ENCODE measurements at places on chromosomes 1 and 21.

GRCh38 chr1:69073176-69073575, 494.5 kb upstream of the LRRC7 start:
- no peak overlapping the region for H3K27ac ChIP-seq
- DNase-seq, result no peak
- H3K27me3 ChIP-seq, result no peaks in the 10 kb centered on the region
- no peaks in the 10 kb centered on the region for H3K36me3 ChIP-seq
- H3K4me3 ChIP-seq, result no peak overlapping the region
- no peaks in the 10 kb centered on the region for H3K4me1 ChIP-seq

DNA sequence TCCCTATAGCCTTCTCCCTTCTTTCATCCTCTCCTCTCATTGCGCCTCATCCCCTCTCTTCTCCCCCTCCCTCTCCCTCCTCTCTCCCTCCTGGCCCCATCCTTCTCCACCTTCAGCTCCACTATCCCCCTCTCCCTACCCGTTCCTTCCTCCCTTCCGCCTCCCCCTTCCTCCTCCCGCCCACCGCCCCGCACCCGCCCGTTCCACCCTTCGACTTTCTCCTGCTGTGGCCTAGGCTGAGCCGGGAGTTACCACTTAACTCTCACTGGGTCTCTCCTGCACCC, 1.6 kb downstream of the NPR1 start:
- H3K4me3 ChIP-seq, result no peak overlapping the region
- no peak for DNase-seq
- H3K27ac ChIP-seq, result no peak overlapping the region
- H3K4me1 ChIP-seq, result peaks cover 20% of the 10 kb centered on the region
- H3K27me3 ChIP-seq, result peaks cover 7% of the 10 kb centered on the region

GRCh38 chr1:20280341-20280740, 10.3 kb upstream of the VWA5B1 start:
- H3K36me3 ChIP-seq, result no peaks in the 10 kb centered on the region
- no peak overlapping the region for H3K4me3 ChIP-seq
- no peak for DNase-seq
- H3K4me1 ChIP-seq, result peaks cover 3% of the 10 kb centered on the region

DNA sequence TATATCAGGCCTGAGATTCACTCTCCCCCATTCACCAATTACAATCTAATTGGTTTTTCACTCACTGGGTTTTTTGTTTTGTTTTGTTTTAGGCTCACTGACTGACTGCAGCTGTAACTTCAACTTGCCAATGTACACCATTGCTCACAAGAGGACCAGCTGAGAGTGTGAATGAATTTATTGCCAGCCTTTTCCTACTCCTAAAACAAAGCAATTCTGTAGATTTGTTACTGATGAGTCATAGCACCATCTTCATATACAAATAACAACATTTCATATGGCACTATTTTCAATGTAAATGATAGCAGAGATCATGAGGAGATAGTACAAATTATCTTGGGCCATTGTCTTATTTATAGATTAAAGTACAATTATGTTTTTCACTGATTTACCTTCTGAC, 76.0 kb upstream of the DPYD start:
- no peak overlapping the region for H3K4me3 ChIP-seq
- H3K27ac ChIP-seq, result no peak overlapping the region
- no peaks in the 10 kb centered on the region for H3K4me1 ChIP-seq
- no peaks in the 10 kb centered on the region for H3K27me3 ChIP-seq

GRCh38 chr1:97441966-97442365, 478.9 kb downstream of the DPYD start:
- no peak overlapping the region for H3K27ac ChIP-seq
- DNase-seq, result no peak
- no peaks in the 10 kb centered on the region for H3K27me3 ChIP-seq

GRCh38 chr1:109133002-109133706, 19.2 kb downstream of the ELAPOR1 start:
- H3K36me3 ChIP-seq, result no peaks in the 10 kb centered on the region
- H3K4me3 ChIP-seq, result no peak overlapping the region
- no peak for DNase-seq
- no peaks in the 10 kb centered on the region for H3K27me3 ChIP-seq
- H3K27ac ChIP-seq, result no peak overlapping the region
- H3K4me1 ChIP-seq, result no peaks in the 10 kb centered on the region

- DNase-seq, result no peak
- peaks cover 11% of the 10 kb centered on the region for H3K4me1 ChIP-seq
- no peak within 1 kb of the TSS for H3K27ac ChIP-seq
These were observed at the start of gene LRRN2 for GRCh38 chr1:204685236-204686006. LRRN2 (minus strand) TSS chr1:204685738; CDS start chr1:204619992, 65,746 bp downstream.

- H3K27me3 ChIP-seq, result no peaks in the 10 kb centered on the region
- H3K4me1 ChIP-seq, result no peaks in the 10 kb centered on the region
- no peaks in the 10 kb centered on the region for H3K36me3 ChIP-seq
- no peak overlapping the region for H3K4me3 ChIP-seq
- DNase-seq, result peak; percentile 25
These were observed 11.1 kb downstream of the ATP6V1G3 start for GRCh38 chr1:198529414-198529813.

GRCh38 chr1:61171974-61172373, 89.6 kb downstream of the NFIA start:
- H3K27ac ChIP-seq, result no peak overlapping the region
- H3K4me3 ChIP-seq, result no peak overlapping the region
- DNase-seq, result no peak
- H3K27me3 ChIP-seq, result no peaks in the 10 kb centered on the region

GRCh38 chr1:220127076-220127475, 33.1 kb downstream of the IARS2 start:
- H3K27ac ChIP-seq, result no peak overlapping the region
- peaks cover 12% of the 10 kb centered on the region for H3K36me3 ChIP-seq

DNA sequence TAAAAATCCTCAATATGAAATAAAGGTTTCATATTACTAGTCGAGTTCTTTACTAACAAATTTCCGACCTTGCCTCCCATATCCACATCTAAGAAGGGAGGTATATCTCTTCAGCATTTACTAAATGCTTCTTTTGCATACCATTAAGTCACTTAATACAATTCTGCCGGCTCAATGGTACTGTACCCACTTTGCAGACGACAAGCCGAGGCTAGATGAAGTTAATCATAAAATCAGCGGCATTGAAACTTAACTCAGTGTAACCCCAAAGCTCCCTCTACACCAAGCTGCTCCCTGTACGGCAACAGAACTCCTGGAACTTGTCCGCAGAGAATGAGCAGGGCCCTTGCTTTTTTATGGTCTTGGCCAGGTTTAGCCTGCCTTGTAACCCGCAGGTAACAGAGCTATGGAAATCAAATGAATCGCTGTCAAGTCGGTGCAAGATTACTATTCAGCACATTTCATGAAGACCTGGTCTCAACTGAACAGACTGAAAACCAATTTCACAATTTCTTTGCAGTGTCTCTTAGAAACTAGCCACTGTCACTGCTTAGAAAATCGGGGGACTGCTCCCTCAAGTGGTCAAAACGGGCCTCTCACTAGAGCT, 738 bp downstream of the INTS7 start:
- peak overlapping the region; percentile 72 for H3K4me3 ChIP-seq
- peak overlapping the region; percentile 53 for H3K27ac ChIP-seq
- H3K27me3 ChIP-seq, result no peaks in the 10 kb centered on the region
- H3K4me1 ChIP-seq, result peaks cover 1% of the 10 kb centered on the region
- H3K36me3 ChIP-seq, result no peaks in the 10 kb centered on the region

DNA sequence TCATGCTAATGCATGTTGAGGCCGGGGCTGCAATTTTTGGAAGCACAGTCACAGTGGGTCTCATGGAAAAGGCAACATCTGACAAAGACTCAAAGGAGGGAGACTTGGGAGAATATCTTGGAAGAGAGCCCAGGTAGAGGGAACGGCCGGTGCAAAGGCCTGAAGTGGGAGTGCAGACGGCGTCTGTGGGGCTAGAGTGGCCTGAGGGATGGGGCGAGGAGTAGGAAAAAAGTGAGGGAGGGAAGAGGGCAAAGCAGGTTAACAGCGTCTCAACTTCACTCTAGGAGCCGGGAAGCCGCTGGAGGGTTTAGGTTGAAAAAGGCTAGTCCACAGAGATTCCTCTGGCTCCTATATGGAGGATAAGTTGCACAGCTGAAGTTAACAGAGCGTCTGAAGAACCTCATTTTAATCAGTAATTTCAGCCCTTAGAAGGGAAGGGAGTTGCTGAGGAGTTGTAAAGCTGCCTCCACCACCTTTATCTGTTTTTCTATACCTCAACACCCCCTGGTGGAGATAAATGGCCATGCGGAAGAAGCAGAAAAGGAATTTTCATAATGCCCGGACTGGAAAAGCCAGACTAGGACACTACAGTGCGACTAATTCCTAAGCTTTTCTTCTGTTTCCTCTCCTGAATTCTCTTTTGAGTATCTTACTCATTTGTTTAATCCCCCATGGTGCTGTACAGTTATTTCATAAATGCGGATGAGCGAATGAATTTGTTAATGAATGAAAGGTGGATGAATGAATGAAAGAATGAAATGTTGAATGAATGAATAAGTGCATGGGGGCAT, 78.7 kb upstream of the ZNF281 start:
- peaks cover 14% of the 10 kb centered on the region for H3K4me1 ChIP-seq
- no peak overlapping the region for H3K27ac ChIP-seq
- no peaks in the 10 kb centered on the region for H3K27me3 ChIP-seq
- no peaks in the 10 kb centered on the region for H3K36me3 ChIP-seq
- peak; percentile 79 for DNase-seq

DNA sequence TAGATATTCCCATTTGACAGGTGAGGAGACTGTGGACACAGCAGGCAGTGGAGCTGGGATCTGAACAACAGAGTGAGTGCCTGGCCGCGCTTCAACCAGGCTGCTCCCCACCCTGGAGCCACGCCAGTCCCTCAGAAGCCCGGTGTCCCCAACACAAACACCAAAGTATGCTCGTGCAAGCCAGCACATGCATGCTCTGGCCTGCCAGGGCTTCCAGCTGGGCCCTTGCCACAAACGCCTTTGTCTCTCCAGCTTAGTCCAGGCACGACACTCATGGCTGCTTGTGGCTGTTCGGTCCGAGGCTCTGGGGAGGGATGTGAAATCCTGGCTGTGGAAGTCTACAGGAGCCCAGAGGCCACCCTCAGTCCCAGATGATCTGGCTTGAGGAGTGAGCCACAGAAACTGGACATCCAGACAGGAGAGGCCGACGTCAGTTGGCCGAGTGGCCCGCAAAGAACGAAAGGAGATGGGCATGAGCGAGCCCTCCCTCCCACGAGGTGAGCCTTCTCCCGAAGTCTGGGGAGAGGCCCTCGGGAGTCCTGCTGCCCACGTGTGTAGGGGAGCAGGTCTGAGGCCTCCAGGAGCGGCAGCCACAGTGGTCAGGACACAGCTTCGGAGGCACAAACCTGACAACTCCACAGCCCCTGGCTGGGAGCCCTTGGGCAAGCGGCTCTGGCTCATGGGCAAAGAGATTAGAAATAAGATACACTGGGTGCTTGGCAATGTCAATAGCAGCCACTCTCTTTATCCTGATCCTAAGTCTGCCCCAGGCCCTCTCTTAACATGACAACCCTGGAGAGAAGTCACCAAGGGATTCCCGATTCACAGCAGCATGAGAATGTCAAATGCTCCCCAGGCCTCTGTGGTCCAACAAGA, 117.1 kb upstream of the IFFO2 start:
- no peak overlapping the region for H3K4me3 ChIP-seq
- no peak for DNase-seq
- peaks cover 11% of the 10 kb centered on the region for H3K4me1 ChIP-seq
- peaks cover 23% of the 10 kb centered on the region for H3K27me3 ChIP-seq
- H3K36me3 ChIP-seq, result peaks cover 68% of the 10 kb centered on the region

- H3K4me1 ChIP-seq, result peaks cover 4% of the 10 kb centered on the region
- H3K36me3 ChIP-seq, result peaks cover 16% of the 10 kb centered on the region
- H3K4me3 ChIP-seq, result no peak overlapping the region
These were observed 54.4 kb downstream of the MPZL1 start for GRCh38 chr1:167776151-167776550.

GRCh38 chr1:76948846-76949245, 81.6 kb downstream of the ST6GALNAC5 start:
- no peaks in the 10 kb centered on the region for H3K36me3 ChIP-seq
- H3K27me3 ChIP-seq, result no peaks in the 10 kb centered on the region
- no peaks in the 10 kb centered on the region for H3K4me1 ChIP-seq
- no peak for DNase-seq

DNA sequence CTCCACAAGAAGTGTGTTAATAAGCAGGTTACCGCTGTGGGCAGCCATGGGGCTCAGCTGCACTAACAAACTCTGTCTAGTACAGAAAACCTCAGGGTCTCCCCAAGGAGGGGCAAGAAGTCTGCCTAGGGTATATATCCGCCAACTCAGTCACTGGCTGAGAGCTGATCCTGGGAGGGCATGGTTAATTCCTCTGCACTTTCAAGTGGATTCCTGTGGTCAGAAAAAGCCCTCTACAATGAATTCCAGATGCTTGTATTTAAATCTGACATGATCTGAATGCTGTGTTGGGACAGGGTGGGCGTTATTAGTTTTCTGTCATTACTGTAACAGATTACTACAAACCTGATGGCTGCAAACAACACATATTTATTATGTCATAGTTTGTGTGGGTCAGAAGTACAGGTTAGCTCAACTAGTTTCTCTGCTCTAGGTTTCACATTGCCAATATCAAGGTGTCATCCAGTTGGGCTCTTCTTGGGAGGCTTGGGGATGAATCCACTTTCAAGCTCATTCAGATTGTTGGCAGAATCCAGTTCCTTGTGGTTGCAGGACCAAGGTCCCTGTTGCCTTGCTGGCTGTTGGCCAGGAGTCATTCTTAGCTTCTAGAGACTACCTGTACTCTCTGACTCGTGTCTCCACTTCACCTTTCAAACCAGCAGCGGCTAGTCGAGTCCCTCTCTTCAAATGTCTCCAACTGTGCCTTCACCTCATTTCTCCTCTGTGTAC, 8.0 kb upstream of the SELE start:
- no peak overlapping the region for H3K27ac ChIP-seq
- H3K4me3 ChIP-seq, result no peak overlapping the region
- no peaks in the 10 kb centered on the region for H3K36me3 ChIP-seq
- H3K27me3 ChIP-seq, result no peaks in the 10 kb centered on the region
- H3K4me1 ChIP-seq, result no peaks in the 10 kb centered on the region

DNA sequence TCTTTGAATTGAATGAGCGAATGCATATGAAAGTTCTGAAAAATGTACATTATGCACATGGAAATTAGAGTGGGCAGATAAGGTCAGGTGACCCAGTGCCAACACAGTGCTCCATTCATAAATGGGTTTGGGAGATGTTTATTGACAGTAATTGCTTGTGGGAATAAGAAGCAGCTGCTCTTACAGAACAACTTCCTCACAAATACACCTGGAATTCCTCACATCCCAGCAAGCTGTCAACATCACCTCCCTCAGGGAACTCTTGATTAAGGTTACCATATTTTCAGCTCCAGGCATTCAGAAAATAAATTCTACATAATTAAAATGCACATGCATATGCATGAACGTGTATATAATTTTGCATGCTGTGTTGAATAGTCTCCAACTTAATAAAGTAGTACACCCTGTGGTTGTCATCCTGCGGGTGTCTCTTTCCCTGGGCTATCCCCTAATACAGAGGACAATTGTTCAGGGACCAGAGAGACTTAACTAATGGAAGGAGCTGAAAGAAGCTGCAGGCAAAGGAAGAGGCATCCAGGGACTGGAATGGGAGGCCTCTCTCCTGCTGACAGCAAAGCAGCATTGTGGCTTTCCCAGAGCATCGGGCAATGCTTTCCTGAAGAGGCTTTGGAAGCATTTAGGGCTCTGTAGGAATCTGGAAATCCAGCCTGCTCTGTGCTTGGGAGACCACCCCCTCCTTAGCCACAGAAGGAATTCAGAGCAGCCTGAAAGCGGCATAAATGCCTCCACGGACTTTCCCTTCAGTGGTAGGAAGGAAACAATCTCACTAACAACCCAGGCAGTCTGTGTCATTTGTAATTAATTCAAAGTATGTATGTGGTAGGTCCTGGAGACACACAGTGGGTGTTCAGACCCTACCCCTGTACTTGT, 55.2 kb upstream of the GNG12 start:
- H3K4me1 ChIP-seq, result peaks cover 3% of the 10 kb centered on the region
- H3K36me3 ChIP-seq, result no peaks in the 10 kb centered on the region
- H3K4me3 ChIP-seq, result no peak overlapping the region
- H3K27ac ChIP-seq, result peak overlapping the region; percentile 42

- H3K4me1 ChIP-seq, result peaks cover 2% of the 10 kb centered on the region
- H3K27me3 ChIP-seq, result no peaks in the 10 kb centered on the region
These were observed 25.8 kb downstream of the MFSD2A start for GRCh38 chr1:39980555-39981313.

Data from mesenchymal stem cell (in vitro differentiated cells and primary cell).